AG04450 (cell line): ENCODE measurements at places on chromosomes 5 and 9. TPM values are rescaled to one million over a fixed set of nuclear protein-coding genes. Genes with fewer than 3 reads are reported as not detected.

- DNase-seq: no peak
Measured at GRCh38 chr5:7586480-7586879, 190.5 kb downstream of the ADCY2 start.

- no peak for DNase-seq
Measured at GRCh38 chr5:10461904-10462555, 20.4 kb downstream of the ROPN1L start.

- DNase-seq: no peak
Measured at GRCh38 chr9:135776893-135777622, 75.1 kb downstream of the KCNT1 start.

ERBIN gene
- 43.4 and 64.8 TPM in 2 replicates for polyA plus RNA-seq

GRM6 gene
- not detected in 2 replicates for polyA plus RNA-seq

DNA sequence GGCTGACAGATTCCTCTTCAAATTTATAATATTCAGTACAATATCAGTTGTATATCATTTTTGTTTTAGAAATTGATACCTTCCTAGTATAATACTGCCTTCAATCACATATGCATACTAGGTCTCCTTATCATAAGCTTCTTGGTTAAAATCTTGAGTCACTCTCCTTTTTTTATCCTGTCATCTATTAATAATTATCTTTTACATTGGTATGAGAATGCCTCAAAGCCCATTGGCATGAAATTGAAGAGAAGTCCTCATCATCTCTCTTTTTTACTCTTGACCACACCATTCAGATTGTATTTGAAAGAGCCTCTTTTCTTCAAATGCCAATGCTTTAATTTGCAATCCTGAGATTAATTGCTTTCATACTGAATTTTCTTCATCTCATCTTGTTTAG, 810.3 kb downstream of the BRINP1 start:
- DNase-seq: no peak

PLPPR1 gene
- polyA plus RNA-seq: not detected in 2 replicates

GRCh38 chr5:135236228-135236907, 162.7 kb downstream of the MACROH2A1 start:
- no peak for DNase-seq

- no peak for DNase-seq
Measured at GRCh38 chr5:137491121-137491520, 8.0 kb downstream of the SPOCK1 start.

SEC16A gene
- 23.2 and 30.7 TPM in 2 replicates for polyA plus RNA-seq

FIBCD1 gene
- polyA plus RNA-seq: 2.2 and 3.2 TPM in 2 replicates

- DNase-seq: no peak
Measured at GRCh38 chr9:13141629-13142028, 137.9 kb downstream of the MPDZ start.

KIF20A gene
- 21.8 and 25.4 TPM in 2 replicates for polyA plus RNA-seq

- no peak for DNase-seq
Measured at GRCh38 chr5:39977066-39977655, 552.4 kb upstream of the DAB2 start.

DNA sequence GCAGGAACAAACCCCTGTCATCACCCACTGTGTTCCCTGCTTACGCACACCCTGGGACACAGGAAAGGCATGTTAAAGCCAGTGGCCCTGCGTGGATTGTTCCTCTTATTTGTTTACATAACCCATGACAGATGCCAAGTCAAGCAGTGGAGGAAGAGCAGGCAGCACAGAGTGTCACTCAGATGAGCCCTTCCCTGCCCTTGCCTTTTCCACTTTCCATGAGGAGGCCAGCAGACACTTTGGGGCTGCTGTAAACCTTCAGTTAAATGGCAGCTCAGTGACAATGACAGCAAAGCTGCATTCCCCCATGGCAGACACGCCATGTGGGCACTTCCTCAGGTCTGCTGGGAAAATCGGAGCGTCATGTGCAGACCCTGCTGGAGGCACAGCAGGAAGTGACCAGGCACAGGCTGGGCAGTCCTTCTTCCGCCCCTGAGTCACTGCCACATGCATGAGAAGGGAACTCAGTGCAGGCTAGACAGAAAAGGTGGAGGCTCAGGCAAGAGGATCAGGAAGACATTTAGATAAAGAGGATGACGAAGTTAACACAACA, 216.8 kb upstream of the PIK3R1 start:
- DNase-seq: no peak
